ENCODE measurements at places on chromosomes 11 and 22. TPM values are rescaled to one million over a fixed set of nuclear protein-coding genes. Genes with fewer than 3 reads are reported as not detected.

The DDI1 gene
- not detected for total RNA-seq

The PATE4 gene
- not detected for total RNA-seq

The E2F8 gene
- 22.0 TPM for total RNA-seq

The GRIK4 gene
- not detected for total RNA-seq

The SYT12 gene
- total RNA-seq: 11.1 TPM

The CFAP68 gene
- 27.4 TPM for total RNA-seq

The CCDC15 gene
- total RNA-seq: 2.7 TPM

The PTGDR2 gene
- total RNA-seq: not detected

The OR10D3 gene
- total RNA-seq: not detected

The RAC2 gene
- 79.9 TPM for total RNA-seq

The GPR83 gene
- not detected for total RNA-seq

The RFPL2 gene
- total RNA-seq: not detected

The ACAD8 gene
- 16.1 TPM for total RNA-seq

The CARD18 gene
- total RNA-seq: not detected

The BAIAP2L2 gene
- total RNA-seq: 7.1 TPM

The PTPRCAP gene
- 1.2 TPM for total RNA-seq

The HBB gene
- total RNA-seq: not detected

The OR8K3 gene
- total RNA-seq: not detected

The SLC22A12 gene
- not detected for total RNA-seq

The CCDC134 gene
- total RNA-seq: 33.3 TPM

The TSG101 gene
- 97.1 TPM for total RNA-seq

The THRSP gene
- 0.72 TPM for total RNA-seq

The BDNF gene
- total RNA-seq: 5.4 TPM

The B3GAT1 gene
- not detected for total RNA-seq

The CECR2 gene
- total RNA-seq: not detected

The TP53I11 gene
- total RNA-seq: 1.1 TPM

The SLC5A12 gene
- not detected for total RNA-seq

The LMNTD2 gene
- total RNA-seq: 12.8 TPM

The DAGLA gene
- total RNA-seq: 8.3 TPM

All from PC-9 (cell line).